Right renal pelvis (tissue), 4 donors: ENCODE measurements at places on chromosomes 7 and 10.

DNA sequence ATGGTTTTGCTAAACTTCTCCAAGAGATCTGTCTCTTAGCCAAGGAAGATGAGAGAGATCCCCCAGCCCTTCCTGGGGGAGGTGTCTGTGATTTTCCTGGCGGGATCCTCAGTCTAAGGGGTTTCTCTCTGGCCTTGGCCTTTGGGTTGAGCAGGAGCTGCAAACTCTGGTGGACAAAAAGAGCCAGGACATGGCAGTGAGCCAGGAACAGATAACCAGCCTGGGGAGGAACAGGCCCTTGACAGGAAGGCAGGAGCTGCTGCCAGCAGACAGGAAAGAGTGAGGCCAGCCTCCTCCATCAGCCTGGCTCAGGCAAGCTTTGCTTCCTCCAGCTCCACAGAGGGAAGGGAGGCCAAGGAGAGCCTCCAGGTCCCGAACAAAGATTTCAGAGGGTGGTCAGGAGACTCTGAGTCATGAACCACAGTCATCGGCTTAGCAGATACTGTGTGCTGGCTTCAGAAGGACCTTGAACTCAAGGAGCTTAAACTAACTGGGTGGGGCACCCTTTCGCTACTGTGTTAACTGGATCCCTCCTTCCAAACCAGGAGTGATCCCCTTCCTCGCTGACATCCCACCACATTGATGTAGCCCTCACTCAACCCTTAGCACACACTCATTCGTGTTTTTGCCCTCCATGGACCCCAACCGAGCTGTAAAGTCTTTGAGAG lies 34.7 kb downstream of the DDIT4 start:
- DNase-seq = no peak

DNA sequence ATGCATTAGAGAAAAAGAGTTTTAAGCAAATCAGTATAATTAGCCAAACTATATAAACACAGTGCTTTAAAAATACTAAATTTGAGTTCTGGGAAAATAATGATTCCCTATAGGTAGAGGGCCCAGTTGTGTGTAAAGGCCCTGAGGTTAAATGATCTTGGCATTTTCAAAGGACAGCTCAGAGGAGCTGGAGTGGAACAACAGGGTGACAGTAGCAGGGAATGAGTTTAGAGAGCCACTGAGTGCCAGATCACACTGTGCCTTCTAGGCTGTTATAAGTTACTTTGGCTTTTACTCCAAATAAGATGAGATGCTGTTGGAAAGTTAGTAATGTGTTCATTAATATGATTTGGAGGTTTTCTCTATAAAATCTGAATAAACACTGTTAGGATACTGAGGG lies 34.6 kb downstream of the VWDE start:
- DNase-seq = no peak

GRCh38 chr7:36010656-36011587 lies 142.1 kb upstream of the EEPD1 start:
- no peak for DNase-seq

DNA sequence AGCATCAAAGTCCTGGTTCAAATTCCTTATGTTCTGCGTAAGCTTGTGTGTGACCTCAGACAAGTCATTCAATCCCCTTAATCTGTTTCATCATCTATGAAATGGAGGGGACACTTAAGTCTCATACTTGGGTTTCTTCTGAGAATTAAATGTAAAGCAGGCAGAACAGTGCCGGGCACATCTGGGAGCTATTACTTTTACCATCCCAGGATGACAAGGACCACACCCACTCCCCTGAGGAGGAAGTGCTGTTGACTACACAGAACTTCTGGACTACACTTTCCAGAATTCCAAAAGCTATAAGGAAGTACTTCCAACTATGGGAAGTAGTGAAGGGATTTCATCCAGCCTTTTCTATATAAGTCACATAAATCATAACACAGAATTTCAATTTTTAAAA lies 294.9 kb downstream of the IPMK start:
- no peak for DNase-seq

GRCh38 chr10:132106431-132106830 lies 40.7 kb downstream of the JAKMIP3 start:
- DNase-seq = no peak

GRCh38 chr7:33073243-33073642 lies 10.7 kb upstream of the NT5C3A start:
- DNase-seq = no peak

DNA sequence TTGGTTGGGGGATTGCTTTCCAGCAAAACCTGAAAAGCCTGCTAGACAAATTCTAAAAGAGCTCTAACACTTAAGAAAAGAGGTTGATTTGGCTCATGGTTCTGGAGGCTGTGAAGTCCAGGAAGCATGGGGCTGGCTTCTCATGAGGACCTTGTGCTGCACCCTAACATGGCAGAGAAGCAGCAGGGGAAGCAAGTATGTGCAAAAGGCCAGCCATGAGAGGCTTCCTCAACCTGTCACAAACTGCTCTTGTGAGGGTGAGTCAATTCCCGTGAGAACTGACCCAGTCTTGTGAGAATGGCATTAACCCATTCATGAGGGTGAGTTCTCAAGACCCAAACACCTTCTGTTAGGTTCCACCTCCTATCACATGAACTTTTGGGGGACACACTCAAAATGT lies 54.3 kb upstream of the IGFBP3 start:
- DNase-seq = no peak

DNA sequence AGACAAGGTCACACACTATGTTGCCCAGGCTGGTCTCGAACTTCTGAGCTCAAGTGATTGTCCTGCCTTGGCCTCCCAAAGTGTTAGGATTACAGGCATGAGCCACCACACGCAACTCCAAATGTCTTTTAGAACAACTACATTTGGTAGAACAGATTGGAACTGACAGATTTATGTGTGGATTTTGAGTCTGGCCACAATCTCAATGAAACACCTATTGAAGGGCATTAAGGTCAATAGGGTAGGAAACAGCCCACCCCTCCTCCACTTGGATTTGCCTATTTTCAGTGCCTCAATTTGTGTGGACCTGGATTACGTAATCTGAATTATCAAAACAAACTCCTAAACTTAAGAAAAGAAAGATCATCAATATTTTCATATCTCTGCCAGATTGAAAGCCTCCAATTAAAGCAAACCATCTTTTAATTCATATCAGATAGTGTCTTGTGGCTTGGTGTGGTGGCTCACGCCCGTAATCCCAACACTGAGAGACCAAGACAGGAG lies 15.5 kb upstream of the CYP51A1 start:
- no peak for DNase-seq
